ENCODE measurements at places on chromosomes 16 and 17.

DNA sequence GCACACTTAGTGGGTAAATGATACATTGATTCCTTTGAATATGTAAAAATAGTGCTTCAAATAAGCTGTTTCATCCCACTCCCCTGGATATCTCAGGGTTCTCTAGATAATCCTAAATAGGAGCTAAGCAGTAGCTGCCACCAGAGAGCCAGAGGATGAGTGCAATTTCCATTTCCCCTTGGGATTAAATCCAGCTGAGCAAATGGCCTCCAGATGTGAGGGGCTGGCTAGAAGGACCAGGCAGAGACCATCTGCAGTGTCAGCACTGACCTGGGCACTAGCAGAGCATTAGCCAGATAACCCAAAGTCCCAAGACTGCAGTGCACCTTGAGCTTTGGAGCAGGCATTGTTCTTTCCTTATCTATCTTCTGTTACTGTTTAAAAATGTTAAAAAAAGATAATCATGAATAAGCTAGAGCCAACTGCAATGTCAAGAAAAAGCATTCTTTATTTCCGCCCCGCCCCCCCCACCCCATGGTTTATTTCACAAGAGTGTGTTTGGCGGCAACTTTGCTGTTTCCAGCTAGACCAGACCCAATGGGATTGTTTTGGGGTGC, 19.5 kb downstream of the GPR179 start:
- DNase-seq, result no peak

DNA sequence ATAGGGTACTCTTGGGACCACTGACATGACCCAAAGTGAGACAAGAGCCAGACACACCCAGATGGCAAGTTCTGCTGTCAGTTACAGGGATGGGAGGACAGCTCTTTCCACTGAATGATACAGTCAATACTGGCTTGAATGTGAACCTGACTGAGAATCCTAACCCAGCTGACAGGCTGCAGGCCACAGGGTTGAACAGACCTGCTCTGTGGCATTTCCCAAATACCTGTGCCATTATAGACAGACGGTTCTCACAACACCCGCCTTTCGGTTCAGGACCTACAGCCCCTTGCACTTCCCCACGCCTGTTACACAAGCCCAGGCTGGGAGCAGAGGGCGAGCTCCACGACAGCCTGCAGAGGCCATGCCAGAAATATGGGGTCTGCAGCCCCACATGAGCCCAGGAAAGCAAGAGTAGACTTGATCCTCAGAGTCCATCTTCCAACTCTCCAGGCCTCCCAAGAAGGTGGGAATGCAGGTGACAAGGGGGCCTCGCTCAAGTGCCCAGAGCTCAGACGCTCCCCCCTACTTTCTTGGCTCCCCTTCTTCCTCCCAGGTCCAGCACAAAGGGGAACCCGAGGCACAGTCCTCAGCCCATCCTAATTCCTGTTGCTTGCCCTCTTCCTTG, 314.3 kb downstream of the SOX9 start:
- no peak for DNase-seq

GRCh38 chr17:16023881-16024280, 24.3 kb downstream of the TTC19 start:
- no peak for DNase-seq

- no peak for DNase-seq
Measured at GRCh38 chr16:11011326-11011725, 67.0 kb downstream of the CLEC16A start.

DNA sequence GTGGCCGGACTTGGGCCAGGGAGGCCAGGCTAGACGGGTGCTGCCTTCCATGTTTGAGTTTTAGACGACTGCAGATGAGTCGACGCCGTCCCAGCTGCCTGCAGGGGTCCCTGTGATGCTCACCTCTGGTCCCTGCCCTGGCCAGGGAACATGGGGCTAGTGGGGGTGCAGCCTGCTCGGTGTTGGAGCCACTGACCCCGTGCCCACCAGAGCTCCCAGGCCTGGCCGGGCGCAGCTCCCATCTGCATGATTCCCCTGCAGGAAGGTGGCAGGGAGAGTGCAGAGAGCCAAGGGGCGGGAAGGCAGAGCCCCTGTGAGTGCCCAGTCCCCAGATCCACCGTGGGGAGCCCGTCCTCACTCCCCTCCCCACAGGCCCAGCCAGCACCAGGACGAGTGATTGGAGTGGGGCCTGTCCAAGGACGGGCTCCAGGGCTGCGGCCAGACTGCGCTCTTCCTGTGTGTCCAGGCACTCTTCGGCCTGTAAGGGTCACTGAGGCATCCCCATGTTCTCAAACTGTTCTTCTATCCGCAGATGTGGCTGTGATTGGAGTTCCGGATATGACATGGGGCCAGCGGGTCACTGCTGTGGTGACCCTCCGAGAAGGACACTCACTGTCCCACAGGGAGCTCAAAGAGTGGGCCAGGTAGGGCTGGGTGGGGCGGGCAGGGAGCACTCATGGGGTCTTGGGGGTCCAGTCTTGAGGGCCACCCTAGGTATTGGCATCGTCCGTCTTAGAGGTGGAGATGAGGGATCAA, 26.0 kb upstream of the CDH15 start:
- no peak for DNase-seq

DNA sequence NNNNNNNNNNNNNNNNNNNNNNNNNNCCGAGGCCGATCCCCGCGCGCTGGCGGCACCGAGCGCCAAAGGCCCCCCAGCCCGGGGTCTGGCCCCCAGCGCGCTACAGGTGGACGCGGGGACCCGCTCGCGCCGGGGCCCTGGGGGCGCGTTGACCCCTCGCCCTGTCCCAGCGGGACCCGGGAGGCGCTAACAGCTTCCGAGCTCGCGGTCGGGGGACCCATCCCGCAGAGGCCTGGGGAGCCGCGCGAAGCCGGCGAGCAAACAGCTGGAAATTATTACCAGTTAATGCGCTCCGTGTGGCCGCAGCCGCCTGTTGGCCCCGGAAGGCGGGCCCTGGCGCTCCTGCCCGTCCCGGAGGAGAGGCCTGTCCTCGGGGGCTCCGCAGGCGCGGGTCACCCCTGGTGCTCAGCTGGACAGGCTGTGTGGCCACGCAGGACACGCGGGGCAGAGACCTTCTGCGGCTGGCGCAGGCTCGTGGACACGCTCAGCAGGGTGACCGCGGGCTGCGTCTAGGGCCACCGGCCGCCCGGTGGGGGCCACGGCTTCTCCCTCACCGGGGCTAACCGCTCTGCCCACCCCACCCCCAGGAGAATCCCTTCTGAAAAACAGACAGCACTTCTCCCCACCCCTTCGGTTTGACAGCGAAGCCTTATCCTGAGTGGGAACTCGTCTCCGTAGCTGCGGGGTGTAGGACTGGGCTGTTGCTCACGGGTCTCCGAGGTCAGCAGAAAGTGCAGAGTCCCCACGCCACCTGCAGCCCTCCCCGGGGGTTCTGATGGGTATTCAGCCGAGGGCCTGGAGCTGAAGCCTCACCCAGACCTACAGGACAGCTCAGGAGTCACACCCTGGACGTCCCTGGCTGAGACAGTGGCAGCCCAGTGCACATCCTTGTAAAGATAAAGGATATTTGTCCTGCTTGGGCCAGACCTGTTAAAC, 138.7 kb upstream of the RPH3AL start:
- peak; percentile 80 for DNase-seq

DNA sequence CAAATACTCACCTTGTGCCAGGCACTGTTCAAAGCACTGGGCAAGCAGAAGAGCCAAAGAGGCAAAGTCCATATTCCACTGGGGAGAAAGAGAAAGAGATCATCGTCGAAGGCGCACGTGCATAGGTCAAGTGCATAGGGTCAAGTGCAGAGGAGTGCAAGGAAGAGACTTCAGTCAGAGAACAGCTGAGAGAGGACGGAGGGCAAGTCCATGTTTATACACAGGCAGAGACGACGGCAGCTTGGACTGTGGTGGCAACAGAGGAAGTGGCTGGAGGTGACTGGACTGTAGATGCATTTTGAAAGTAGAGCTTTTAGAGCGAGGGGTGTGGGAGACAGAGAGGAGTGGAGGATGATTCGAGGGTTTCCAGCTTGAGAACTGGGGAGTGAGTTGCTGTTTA, 74.7 kb upstream of the SDK2 start:
- DNase-seq, result no peak

DNA sequence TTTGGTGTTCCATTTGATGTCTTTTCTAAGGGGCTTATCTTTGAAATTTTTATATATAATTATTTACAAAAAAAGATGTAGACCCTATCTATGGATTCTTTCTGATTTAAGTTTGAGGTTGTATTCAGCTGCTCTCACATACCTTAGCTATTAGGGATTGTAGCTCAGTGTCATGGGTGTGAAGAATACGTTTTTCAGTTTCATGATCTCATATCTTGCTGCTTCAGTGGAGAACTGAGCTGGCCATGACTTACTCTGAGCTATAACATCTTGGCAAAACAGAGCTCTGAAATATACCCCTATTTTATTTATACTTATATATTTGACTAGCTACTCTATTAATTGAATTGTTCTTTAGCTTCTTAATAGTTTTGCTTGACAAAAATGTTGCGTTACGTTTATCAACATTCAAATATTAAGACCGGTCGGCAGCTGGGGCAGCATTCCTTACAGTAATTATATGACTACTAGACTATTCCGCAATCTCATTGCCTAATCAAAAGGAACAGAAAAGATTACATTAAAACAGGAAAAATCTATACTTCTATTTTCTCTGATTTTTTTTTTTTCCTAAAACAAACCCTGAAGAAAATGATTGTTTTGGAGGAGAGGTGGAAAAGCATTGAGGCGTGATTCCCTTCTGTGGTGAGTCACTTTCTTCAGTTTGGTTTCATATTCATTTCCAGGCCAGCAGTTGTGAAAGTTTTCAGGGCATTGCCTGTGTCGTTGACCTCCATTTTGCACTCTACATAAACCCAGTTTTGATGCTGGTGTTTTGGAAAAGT, 24.1 kb upstream of the KRT24 start:
- DNase-seq, result no peak

DNA sequence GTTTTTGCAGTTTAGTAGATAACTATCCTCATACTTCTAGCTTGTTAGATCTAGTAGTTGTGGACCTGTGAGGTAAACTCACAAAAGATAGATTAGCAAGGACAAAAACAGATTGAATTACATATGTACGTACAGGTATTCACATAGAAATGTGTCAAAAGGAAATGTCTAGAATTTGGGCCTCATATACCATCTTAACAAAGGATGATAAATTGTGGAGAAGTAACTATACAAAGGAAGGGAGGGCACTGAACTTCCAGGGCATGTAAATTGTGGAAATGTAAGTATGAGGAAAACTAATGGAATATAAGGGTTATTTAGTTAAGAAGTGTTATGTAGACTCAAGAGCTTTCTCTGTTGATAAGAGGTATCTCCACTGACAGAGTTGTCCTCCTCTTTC, 477.3 kb downstream of the KCNJ2 start:
- DNase-seq, result no peak

DNA sequence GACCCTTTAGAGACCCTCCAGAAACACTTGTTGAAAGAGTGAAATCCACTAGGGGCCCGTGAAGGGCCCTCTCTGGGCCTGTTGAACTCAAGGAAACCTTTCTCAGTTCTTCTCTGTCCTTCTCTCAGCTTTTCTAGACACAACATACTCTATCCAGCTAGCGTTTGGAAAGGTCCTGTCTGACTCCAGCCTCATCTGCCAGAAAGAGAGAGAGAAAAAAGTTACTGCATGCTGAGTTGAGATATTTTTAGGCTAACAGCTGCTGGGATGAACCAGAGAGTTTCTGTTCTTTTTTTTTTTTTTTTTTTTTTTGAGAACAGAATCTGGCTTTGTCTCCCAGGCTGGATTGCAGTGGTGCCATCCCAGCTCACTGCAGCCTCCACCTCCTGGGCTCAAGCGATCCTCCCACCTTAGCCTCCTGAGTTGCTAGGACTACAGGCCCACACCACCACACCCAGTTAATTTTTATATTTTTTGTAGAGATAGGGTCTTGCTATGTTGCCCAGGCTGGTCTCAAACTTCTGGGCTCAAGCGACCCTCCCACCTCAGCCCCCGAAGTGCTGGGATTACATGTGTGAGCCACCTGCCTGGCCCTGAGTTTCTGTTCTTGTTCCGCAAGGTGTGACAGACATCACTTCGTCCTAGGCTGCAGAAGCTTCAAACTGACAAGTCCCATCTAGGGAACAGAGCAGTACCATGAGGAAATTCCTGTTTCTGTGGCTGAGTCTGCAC, 14.9 kb upstream of the TEX2 start:
- no peak for DNase-seq

DNA sequence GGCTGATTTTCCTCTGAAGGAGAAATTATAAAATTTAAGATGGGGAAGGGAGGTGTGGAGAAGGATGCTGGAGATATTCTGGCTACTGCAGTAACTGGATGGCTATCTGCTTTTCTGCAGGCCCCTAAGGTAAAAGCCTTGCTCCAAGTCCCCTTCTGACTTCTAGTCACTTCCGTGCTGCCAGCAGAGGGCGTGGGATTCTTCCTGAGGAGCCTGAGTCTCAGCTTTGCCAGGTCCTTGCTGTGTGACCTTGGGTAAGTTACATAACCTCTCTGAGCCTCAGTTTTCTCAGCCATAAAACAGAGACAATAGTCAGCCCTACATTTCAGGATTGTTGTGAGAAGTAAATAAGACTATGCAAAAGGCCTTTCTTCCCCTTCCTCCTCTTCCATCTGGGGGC, 24.3 kb upstream of the TMEM220 start:
- no peak for DNase-seq

DNA sequence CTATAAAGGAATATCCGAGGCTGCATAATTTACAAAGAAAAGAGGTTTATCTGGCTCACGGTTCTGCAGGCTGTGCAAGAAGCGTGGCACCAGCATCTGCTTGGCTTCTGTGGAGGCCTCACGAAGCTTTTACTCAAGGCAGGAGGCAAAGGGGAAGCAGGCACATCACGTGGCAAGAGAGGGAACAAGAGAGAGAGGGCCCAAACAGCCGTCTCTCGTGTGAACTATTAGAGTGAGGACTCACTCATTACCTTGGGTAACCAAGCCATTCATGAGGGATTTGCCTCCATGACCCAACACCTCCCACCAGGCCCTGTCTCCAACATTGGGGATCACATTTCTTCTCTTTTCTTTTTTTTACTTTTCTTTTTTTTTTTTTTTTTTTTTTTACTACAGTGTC, 7.5 kb upstream of the ALKBH5 start:
- DNase-seq, result no peak

DNA sequence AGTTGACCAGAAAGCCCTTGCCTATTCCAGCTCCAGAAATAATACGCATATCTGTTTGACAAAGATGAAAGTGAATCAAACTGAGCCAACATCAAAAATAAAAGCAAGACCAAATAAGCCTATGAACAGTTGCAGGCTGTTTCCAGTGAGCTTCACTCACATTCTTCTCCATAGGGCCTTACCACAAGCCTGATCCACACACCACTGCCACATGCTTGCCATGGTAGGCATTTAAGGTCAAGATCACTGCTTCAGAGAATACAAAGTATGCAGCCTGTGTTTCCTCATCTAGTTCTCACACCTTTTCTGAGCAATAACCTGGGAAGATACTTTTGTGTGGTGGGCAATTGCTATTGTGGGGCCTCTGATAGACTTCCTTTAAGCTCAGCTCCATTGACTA, 1060.2 kb downstream of the CDH11 start:
- DNase-seq, result no peak

- no peak for DNase-seq
Measured at GRCh38 chr16:7338826-7339225, 6.2 kb downstream of the RBFOX1 start.
